NT2/D1 (cell line): ENCODE measurements at places on chromosomes 1 and 21.

DNA sequence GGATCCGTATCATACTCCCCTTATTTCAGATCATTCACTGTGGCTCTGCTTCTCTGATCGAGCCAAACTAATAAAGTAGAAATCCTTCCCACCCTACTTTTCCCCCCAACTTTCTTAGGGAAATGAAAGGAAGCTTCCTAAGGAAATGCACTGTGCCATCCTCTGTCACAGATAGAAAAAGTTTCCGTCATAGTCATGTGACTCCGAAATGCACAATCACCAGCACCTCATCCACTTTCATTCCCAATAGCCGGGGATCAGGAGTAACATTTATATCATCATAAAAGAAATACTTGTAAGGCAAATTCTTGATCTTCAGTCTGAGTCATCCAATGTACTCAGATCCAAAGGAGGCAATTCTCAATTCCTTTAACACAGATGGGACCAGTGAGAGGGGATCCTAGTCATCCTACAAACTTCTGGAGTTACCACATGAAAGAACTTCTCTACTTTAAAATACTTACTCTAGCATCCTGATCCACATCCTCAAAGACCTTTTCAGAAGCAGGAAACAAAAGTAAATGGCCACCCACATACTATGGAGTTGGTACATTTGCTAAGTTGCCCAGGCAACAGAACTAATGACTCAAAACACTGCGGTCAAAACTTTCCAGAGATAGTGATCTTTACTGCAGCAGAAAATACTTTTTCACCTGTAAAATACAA is 97.8 kb upstream of the ZC3H11B start:
- DNase-seq, result no peak

DNA sequence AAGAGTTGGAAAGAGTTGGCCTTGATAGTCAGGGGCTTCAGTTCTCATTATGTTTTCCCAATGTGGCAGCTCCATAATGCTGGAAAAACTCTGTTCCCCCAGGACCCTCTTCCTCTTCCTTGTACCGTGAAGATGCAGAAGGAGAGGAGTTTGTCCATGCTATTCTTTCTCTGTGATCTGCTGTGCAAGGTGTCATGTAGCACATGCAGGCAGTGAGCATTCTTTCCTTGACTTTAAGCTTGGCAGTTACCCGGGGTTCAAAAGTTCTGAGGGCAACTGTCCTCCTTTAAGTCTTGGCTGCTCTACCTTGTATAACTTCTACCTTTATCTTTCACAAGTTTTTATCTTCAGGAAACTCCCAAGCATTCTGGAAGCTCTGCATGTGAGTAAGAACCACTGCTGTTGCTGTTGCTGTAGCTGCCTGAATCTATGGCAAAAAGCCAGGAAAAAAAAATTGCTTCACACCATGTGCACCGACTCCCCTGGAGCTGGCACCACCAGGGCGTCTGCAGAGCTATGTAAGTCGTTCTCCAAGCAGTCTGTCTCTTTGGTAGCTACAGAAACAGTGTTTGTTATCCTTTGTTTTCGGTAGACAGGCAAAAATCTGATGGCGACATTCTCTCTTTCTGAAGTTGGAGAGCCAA is 42.7 kb upstream of the SLC16A1 start:
- DNase-seq, result no peak

- DNase-seq, result no peak
Measured at GRCh38 chr1:172125812-172126430, 284.6 kb downstream of the DNM3 start.

- DNase-seq, result no peak
Measured at GRCh38 chr1:92461364-92462097, 25.2 kb downstream of the GFI1 start.

DNA sequence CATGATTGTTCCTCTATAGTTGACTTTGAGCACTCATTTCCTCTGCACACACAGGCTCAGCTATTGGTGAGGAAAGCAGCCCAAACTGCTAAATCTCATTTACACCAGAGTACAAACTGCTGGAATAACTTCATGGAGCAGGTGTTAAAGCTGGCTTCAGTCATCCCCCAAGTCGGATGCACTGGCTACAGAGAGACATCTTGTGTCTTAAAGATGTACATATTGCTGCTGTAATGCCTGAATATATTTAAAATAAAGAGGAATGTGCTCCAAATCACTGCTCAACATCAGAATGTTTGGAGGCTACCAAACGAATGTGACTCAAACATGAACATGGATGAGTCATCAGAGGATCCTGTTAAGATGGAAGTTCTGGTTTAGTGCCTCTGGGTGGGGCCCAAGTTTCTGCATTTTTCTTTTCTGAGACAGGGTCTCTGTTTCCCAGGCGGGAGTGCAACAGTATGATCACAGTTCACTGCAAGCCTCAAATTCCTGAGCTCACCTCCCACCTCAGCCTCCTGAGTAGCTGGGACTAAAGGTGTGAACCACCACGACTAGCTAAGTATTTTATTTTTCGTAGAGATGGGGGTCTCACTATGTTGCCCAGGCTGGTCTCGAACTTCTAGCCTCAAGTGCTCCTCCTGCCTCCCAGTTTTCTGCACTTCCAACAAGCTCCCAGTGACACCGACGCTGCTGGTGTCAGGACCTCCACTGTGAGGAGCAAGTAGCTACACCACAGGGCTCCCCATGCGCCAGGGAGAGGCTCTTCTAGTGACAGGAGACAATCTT is 79.0 kb upstream of the KRTAP19-8 start:
- peak; percentile 38 for DNase-seq

- no peak for DNase-seq
Measured at GRCh38 chr1:12763479-12763878, 10.1 kb upstream of the PRAMEF12 start.

- DNase-seq, result no peak
Measured at GRCh38 chr21:45073301-45074047, 906 bp upstream of the ADARB1 start.

DNA sequence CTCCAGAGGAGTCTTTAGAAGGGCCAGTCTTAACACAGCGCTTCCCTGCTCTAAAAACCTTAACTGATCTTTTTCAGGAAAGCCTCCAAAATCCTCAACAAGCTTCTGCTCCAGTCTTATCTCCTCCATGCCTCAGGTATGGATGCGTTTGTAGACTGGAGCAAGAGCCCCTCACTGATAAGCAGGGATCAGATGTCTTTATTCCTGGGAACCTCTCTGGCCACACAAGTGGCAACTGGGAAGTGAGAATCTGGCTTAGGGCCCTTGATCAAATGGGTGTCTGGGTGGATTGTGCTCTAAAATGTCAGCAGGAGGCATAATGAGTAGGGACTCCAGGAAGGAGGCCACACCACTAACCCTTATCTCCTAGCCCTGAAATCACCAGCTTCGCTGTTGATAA is 1.4 kb downstream of the ZBTB8A start:
- DNase-seq, result no peak

GRCh38 chr1:223036479-223036845 is 106.6 kb downstream of the TLR5 start:
- no peak for DNase-seq

GRCh38 chr1:67741736-67742135 is 56.7 kb downstream of the GADD45A start:
- DNase-seq, result no peak

DNA sequence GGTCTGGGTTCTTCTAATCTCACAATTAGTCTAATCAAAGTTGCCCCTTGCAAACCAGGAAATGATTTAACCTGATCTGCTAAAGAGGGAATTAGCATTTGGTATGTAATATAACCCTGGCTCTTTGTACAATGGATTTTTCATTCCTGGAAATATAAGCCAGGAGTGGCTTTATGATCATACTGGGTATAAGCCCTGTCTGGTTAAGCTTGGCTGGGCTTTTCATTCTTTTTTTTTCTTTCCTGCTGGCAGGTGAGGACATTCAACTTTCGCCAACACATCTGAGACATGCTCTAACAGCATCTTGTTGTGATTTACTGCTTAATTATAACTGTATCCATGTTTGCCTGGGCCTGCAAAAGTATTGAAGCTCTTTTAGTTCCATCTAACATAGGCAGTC is 20.4 kb upstream of the SDE2 start:
- no peak for DNase-seq

DNA sequence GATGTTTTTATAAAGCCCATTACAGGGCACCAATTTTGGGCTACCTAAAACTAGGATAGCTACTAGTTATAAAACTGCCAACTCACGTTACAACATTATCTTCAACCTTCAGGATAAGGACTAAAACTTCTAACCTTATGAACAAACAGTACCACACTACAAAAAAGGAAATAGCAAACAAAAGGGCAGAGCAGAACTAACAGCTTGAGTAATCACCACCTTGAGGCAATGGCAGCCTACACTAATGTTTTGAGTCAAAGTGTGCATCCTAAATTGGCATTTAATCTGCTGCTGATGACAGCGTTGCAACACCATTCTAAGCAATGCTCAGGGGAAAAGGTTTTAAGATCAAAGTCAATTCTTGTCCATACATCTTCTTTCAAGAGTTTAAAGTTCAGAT is 27.2 kb downstream of the PTP4A2 start:
- no peak for DNase-seq

GRCh38 chr1:234997896-234998741 is 130.5 kb downstream of the TOMM20 start:
- DNase-seq, result no peak

GRCh38 chr1:118960567-118961136 is 27.5 kb downstream of the TBX15 start:
- DNase-seq, result no peak

- no peak for DNase-seq
Measured at GRCh38 chr1:17097787-17098186, 21.5 kb downstream of the PADI2 start.

DNA sequence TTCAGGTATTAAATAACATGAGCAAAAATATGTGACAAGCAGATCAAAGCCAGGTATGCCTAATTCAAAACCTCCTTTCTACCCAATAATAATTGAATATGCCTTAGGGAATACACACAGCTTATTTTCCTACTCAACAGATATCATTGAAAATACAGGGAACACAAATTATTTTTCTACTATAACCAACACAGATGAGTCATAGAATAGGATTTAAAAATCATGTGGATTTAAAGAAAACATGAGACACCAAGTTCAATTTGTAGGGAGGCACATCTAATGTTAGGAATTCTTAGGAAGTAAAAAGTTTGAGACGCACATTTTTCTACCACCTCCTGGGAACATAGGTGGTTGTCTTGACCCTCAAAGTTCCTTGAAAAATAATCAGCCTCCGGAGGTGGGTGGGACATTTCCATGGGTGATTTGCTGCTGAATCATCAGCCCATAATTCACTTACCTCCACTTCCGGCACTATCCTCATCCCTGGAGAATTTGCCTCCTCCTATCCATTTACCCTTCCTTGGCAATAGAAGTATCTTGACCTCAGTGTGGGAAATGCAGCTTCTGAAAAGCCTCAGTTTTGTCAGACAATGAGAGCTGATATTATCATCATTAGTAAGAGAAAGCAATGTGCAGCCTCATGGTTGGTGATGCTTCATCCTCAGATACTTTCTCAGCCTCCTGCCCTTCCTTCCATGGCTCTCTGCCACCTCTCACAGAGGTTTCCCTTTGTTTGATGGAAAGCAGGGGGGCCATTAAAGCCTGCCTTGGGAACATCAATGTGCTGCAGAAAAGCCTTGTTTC is 33.5 kb upstream of the RGS4 start:
- DNase-seq, result no peak

DNA sequence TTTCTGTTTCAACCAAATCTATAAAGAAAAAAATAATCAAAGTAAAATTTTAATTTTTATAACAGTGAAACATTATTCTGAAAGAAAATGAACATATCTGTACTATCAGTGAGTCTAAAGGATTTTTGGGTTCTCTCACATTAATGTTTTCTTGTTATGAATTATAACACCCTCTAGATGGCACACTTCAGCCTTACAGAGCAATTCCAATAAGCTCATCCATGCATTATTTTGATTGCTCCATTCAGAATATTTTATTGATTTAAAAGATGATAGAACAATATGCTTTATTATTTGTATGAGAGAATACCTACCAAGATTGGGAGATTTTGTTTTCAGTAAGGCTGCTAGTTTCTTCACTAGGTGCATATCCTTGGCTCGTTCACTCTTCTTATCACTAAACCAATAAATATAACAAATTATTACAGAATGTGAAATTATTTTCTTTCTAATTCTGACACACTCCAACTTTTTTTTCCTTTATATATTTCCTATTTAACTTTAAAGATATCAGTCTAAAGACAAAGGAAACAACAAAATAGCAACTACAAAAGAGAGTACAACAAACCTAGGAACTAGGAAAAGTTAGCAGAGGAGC is 82.4 kb downstream of the RAB3GAP2 start:
- no peak for DNase-seq

DNA sequence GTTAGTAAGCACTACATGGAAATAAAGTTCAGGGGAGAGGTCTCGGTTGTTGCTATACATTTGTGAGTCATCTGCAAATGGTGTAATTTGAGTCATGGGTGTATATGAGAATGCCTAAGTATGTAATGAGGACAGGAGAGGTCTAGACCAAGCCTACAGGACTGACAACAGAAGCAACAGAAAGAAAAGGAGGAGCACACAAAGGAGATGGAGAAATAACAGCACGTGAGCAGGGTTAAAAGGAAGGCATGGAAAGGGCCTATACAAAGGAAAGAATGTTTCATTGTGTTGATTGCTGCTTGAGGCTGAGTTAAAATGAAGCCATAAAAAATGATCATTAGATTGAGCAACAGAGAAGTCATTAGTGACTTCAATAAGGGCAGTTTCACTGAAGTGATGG is 28.0 kb upstream of the PRKAA2 start:
- no peak for DNase-seq

- DNase-seq, result no peak
Measured at GRCh38 chr1:154760469-154760933, 109.6 kb downstream of the KCNN3 start.

DNA sequence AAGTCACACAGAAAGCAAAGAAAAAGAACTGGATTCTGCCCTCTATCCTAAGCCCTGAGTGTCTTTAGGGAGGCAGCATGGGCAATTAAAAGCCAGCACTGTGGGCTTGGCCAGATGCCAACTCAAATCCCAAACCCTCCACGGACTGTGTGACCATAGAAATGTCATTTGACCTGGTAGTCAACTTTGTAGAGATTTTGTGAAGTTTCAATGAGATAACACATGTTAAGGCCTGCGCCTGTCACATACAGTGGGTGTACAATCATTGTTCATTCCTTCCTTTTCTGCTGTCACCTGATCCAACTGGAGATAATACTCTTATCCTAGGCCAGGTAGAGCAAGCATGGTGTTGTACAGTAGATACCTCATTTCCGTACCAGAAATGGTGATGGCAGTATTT is 54.2 kb downstream of the TMEM53 start:
- no peak for DNase-seq
